ENCODE measurements at places on chromosomes 1 and 21.

GRCh38 chr1:225388372-225388771 is 39.5 kb downstream of the LBR start:
- ATAC-seq = no peak

- no peak for ATAC-seq
Observed at GRCh38 chr1:194067772-194068171, 881.4 kb upstream of the B3GALT2 start.

- no peak for ATAC-seq
Observed at GRCh38 chr1:34806396-34806795, 13.6 kb downstream of the GJA4 start.

DNA sequence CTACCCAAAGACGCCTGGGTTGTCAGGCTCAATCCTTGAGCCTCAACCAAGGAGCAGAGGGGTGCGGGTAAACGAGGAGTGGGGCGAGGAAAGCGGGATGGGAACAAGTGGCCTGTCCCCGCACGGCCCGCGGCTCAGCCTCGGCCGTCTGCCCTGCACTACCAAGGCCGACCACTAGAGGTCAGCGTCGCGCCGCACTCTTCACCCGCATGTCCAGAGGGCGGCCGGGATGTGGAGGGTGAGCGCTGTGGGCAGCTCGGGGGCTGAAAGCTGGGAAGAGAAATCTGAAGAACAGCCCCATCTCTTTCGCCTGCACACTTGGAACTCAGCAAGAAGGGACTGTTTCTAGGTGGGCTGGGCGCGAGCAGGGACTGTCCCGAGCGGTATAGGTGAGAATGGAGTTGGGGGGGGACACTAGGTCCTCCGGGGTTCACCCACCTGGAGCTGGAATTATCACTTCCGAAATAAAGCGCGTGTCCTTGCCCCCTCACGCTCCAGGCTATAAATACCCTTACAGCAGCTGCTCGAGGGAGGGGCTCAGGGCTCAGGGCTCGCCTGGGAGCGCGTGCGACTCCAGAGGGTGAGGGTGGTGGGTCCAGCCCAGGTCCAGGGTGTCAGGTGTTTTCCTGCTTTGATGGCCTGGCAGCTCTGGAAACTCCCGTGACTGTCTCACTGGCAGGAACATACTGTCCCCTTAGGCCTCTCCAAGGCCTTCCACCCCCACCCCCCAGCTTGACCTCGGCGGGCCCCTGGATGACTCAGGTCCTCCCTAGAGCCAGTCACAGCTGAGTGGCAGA is 9.8 kb downstream of the SLC30A2 start:
- ATAC-seq = peak; percentile 89

DNA sequence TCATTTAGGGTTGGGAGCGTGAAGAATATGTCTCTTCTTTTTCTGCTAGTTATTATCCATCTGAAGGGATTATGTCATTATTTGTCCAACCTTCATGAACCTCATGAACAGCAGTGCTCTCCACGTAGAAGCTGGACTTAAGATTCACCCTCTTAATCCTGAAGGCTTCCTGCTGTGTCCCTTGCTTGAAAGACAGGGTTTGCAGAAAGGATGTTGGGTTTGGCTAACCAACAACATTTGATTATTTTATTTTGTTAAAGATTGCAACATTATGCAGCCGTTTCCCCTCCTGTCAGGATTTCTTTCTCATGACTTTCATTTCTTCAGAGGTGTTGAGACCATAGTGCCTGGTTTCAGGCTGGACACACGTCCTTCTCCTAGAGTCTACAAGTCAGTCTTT is 75.2 kb downstream of the NGF start:
- ATAC-seq = no peak

DNA sequence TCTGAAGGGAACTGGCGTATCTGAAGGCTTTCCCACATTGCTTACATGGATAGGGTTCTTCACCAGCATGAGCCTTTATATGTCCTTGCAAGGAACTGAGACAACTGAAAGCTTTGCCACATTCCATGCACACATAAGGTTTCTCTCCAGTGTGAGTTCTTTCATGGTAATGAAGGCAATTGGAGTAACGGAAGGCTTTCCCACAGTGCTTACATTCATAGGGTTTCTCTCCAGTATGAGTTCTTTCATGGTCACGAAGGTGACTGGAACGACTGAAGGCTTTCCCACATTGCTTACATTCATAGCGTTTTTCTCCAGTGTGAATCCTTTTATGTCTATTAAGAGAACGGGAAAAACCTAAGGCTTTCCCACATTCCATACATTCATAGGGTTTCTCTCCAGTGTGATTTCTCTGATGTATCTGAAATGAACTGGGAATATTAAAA is 15.0 kb downstream of the ZNF124 start:
- ATAC-seq = no peak

- ATAC-seq = peak; percentile 61
Observed at GRCh38 chr21:33230545-33231324, 997 bp downstream of the IFNAR2 start.

GRCh38 chr1:175192630-175193526 is at the start of gene KIAA0040:
Gene KIAA0040 (minus strand): TSS chr1:175192776. CDS start chr1:175161013, 31,763 bp downstream.
- peak; percentile 86 for ATAC-seq

DNA sequence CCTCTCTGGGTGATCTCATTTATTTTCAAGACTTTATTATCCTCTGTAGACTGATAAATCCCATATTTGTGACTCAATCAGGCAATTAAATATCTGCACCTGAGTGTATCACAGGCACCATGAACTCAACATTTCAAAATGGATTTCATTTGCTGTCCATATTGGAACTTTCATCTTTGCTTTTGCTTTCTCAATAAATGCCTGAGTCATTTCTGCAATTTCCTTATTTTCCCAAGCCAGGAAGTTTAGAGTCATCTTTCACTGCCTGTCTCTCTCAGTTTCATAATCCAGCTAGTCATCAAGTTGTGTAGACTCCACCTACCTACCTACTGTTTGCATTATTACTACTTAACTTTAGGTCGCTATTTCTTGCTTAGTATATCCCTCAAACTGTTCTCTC is 540.9 kb downstream of the LMO4 start:
- ATAC-seq = peak; percentile 87

DNA sequence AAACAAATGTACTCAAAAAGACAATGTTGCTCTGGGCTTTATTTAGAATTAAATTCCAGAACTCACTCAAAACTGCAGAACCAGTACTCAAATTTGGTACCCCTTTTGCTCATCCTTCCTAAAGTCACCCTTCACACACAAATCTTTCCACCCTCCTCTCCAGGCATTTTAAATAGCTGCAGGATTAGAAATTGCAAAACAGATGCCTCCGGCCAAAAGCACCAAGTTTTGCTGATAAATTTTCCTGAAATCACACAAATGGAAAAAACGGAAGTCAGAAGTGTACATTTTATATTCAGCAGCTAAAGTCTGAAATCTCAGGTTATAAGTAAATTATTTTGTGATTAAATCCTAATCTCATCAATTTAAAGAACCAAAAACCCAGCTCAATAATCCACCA is 147.0 kb downstream of the NRIP1 start:
- no peak for ATAC-seq

GRCh38 chr1:41508290-41508689 is 23.8 kb upstream of the EDN2 start:
- no peak for ATAC-seq

DNA sequence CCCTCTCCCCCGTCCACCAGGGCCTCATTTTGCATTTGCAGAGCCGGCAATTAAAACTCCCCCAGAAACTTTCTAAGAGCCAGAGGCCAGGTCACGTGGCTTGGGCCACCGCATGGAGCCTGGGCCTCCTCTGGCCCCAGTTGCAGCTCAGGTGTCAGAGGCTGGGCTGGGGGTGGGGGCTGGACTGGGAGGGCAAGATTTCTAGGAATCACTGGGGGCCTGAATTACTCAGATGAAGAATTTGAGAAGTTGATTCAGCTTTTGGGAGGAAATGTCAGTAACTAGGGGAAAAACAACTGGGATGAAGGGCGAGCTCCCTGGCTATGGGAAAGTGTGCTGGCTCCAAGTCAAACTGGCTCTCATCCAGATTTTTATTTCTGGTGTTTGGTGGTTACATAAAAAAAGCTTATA is 151.0 kb downstream of the CDC7 start:
- ATAC-seq = no peak

GRCh38 chr1:6285336-6285735 is 24.4 kb upstream of the GPR153 start:
- ATAC-seq = no peak

DNA sequence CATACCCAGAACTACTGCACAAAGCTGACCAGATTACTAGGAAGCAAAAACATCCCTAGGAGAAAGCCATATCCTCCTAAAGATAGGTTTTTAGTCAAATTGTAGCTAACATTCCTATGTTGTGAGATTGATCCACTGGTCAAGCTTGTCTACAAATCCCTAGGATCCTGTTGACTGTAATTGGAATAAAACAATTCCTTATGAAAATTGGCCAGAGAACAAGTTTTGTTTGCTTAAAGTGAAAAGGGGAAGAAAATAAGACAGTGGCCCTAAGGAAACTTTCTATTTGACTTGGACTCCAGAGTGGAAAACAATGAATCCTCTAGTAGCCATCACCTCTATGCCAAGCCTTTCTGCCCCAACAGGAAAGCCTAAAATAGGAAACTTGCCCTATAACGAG is 645.2 kb upstream of the USP24 start:
- ATAC-seq = no peak

DNA sequence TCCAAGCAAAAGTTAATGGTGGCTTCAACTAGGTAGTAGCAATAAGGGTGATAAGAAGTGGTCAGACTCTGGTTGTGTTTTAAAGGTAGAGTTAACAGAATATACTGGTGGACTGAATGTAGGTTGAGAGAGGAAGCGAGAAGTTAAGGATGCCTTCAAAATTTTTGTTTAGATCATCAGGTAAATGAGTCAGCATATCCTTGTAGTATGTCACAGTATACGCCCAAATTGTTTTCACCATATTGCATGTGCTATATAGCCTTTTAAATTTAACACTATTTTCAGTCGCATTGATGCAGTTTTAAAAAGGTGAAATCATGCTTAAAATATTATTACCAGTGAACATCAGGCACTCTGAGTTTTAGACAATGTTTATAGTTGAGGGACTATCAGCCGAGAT is 74.6 kb downstream of the RBM11 start:
- no peak for ATAC-seq

GRCh38 chr1:151502859-151503780 is 8.1 kb upstream of the CGN start:
- ATAC-seq = no peak

GRCh38 chr21:33199100-33199464 is 30.7 kb upstream of the IFNAR2 start:
- no peak for ATAC-seq

DNA sequence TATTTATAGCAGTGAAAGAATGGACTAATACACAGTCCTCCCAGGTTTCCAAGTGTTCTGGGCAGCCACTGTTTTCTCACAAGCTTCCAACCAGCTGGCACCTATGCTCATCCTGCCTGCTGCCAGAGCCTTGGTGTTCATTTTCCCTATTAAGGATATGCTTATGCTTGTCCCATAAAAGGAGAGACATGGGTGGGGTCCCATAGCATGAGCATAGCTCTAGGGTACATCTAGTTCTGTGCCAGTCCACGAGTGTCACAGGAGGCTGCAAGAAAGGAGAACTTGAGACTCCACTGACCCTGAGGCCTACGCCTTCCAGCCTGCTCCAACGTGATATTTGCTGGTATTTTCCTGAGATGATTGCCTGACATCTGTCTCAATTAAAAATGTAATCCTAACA is 192.4 kb upstream of the PTGFR start:
- ATAC-seq = no peak

GRCh38 chr1:213773975-213774374 is 213.8 kb upstream of the PROX1 start:
- ATAC-seq = no peak

- no peak for ATAC-seq
Observed at GRCh38 chr21:25863031-25863430, 128.3 kb downstream of the GABPA start.

DNA sequence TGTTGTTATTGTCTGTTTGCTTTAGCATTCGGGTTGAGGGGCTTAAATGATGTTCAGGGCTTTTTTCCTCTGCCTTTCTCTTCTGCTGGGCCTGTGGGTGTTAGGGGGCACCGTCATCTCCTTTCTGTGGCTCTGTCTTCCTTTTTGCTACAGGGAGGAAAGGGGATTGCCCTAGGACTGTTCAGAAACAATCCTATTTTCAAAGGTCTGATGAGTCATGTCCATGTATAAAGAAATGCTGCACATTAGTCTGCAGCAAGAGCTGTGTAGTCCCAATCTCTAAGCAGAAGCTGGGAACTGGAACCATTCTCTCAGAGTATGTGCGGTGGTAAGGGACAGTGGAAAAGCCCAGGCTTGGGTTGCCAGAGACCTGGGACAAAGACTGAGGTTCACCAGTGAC is 462.3 kb downstream of the OMA1 start:
- ATAC-seq = no peak

DNA sequence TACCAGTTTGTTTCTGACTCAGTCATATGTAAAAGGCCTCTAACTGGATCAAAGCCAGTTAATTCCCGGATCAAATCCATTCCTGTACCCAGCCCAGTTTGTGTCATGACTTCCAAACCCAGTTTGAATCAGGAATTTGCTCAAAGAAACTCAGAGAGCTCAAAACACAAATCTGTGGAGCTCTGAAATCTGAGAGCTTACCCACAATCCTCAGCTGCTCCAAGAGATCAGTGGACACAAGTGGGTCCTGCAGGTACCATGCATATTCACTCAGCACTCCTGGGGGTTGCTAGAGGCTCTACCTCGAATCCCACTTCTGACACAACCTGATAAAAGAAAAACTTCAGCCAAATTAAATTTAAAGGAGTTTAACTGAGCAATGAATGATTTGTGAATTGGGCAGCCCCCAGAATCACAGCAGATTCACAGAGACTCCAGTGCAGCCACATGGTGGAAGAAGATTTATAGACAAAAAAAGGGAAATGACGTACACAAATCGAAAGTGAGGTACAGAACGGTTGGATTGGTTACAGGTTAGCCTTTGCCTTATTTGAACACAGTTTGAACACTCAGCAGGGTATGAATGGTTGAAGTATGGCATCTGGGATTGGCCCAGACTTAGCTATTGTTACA is 11.9 kb upstream of the MRPL55 start:
- ATAC-seq = peak; percentile 54

GRCh38 chr1:26404641-26405040 is 6.0 kb upstream of the LIN28A start:
- ATAC-seq = no peak

DNA sequence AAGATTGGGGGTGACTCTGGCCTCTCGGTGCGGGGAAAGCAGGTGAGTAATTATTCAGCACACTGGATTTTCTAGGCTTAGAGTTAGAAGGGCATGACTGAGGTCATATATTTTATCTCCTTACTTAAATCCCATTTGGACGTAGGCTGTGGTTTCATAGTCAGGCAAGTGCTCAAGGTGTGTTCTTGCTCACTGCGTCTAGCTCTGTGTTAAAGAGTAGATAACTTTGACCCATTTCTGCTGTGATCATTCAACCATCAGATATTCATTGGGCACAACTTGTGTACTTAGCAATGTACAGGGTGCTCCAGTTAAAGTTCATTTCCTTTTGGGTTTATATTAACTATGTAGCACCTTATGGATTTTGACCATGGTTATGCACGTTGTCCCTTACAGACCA is 14.6 kb downstream of the PFKFB2 start:
- ATAC-seq = no peak

DNA sequence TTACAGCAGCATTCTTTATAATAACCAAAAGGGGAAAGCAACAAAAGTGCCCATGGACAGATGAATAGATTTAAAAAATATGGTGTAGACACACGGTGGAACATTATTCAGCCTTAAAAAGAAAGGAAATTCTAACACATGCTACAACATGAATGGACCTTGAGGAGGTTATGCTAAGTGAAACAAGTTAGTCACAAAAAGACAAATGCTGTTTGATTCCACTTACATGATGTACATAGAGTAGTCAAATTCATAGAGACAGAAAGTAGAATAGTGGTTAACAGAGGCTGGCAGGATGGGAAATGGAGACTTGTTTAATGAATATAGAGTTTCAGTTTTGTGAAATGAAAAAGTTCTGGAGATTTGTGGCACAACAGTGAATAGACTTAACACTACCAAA is 151.4 kb downstream of the CYYR1 start:
- no peak for ATAC-seq

All from esophagus mucosa (tissue), 1 donor.